ENCODE measurements at places on chromosomes 5 and 9.

- DNase-seq, result no peak
Measured at GRCh38 chr5:36741128-36741527, 134.7 kb downstream of the SLC1A3 start.

GRCh38 chr5:27788184-27788583 lies 749.8 kb upstream of the CDH9 start:
- DNase-seq, result no peak

DNA sequence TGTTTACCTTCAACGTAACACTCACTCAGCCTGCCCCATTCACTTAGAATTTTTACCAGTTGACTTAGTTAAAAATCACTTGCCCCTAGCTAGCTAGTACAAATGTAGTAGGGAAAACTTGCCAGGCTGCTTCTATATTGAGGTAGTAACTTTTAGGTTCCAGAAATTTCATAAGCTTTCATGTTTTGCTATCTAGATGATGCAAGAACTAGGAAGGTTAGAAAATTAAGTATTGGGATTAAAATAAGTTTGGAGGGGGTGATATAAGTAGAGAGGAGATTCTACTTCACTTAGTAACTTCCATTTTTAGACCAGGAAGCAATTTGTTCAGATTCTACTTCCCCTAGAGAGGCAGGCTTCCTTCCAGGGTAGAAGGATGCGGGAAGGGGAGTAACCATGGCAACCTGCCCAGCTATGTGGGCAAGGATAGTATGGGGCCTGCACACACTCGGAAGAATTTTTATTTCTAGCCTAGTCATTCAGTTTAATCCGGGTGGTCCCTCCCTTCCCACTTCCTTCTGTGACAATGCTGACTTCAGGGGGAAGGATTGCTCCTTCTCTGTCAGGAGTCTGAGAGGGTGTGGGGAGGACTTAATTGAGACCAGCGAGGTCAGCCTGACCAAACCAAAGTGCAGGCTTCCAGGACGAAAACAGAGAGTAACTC lies 4.2 kb downstream of the DAB2 start:
- no peak for DNase-seq

GRCh38 chr9:134391319-134392231 lies 65.3 kb downstream of the RXRA start:
- no peak for DNase-seq
